ENCODE measurements at places on chromosomes 4 and X. TPM values are rescaled to one million over a fixed set of nuclear protein-coding genes. Genes with fewer than 3 reads are reported as not detected.

The DMP1 gene
- total RNA-seq, result not detected

The CCNQ gene
- 25.3 TPM for total RNA-seq

The GYPE gene
- 0.25 TPM for total RNA-seq

The RIBC1 gene
- total RNA-seq, result 0.90 TPM

The GPR50 gene
- total RNA-seq, result not detected

The GAGE12H gene
- not detected for total RNA-seq

The ERVMER34-1 gene
- not detected for total RNA-seq

The HPGDS gene
- total RNA-seq, result 0.37 TPM

The CXCL5 gene
- not detected for total RNA-seq

The GPR82 gene
- 0.14 TPM for total RNA-seq

The GPR78 gene
- not detected for total RNA-seq

The HSPA4L gene
- 5.0 TPM for total RNA-seq

The DKK2 gene
- total RNA-seq, result not detected

The ART3 gene
- total RNA-seq, result not detected

The RAB39B gene
- 8.3 TPM for total RNA-seq

The TBX22 gene
- not detected for total RNA-seq

The SORBS2 gene
- not detected for total RNA-seq

The MAGEE2 gene
- not detected for total RNA-seq

The TMEM47 gene
- not detected for total RNA-seq

The SRPX2 gene
- total RNA-seq, result not detected

The GAB3 gene
- total RNA-seq, result 4.3 TPM

The PCDH18 gene
- not detected for total RNA-seq

The BEX2 gene
- total RNA-seq, result 2.6 TPM

The CXCL11 gene
- total RNA-seq, result not detected

The PTCHD1 gene
- total RNA-seq, result not detected

The SERTM2 gene
- not detected for total RNA-seq

The HSFX4 gene
- total RNA-seq, result not detected

The IGBP1 gene
- total RNA-seq, result 33.0 TPM

The NUP62CL gene
- total RNA-seq, result 1.4 TPM

The MSANTD1 gene
- total RNA-seq, result 0.64 TPM

The SLITRK2 gene
- not detected for total RNA-seq

The STBD1 gene
- 0.09 TPM for total RNA-seq

The PSMD10 gene
- 43.6 TPM for total RNA-seq

The MAGEB1 gene
- total RNA-seq, result not detected

The GPR34 gene
- total RNA-seq, result not detected

The FAM50A gene
- 79.6 TPM for total RNA-seq

The FAM47A gene
- not detected for total RNA-seq

The GPR101 gene
- total RNA-seq, result not detected

The TMEM156 gene
- total RNA-seq, result 17.6 TPM

The AKAP14 gene
- total RNA-seq, result not detected

The MAGEC3 gene
- not detected for total RNA-seq

The ABCG2 gene
- 0.89 TPM for total RNA-seq

The HAND2 gene
- not detected for total RNA-seq

The ITIH6 gene
- total RNA-seq, result not detected

The MCF2 gene
- 0.46 TPM for total RNA-seq

The TXK gene
- total RNA-seq, result 1.8 TPM

The LGI2 gene
- not detected for total RNA-seq

The TCEAL6 gene
- total RNA-seq, result not detected
